ENCODE measurements at places on chromosomes 13 and 19.

- no peak for DNase-seq
These were observed 928 bp upstream of the PNPLA6 start for GRCh38 chr19:7534531-7535046.

DNA sequence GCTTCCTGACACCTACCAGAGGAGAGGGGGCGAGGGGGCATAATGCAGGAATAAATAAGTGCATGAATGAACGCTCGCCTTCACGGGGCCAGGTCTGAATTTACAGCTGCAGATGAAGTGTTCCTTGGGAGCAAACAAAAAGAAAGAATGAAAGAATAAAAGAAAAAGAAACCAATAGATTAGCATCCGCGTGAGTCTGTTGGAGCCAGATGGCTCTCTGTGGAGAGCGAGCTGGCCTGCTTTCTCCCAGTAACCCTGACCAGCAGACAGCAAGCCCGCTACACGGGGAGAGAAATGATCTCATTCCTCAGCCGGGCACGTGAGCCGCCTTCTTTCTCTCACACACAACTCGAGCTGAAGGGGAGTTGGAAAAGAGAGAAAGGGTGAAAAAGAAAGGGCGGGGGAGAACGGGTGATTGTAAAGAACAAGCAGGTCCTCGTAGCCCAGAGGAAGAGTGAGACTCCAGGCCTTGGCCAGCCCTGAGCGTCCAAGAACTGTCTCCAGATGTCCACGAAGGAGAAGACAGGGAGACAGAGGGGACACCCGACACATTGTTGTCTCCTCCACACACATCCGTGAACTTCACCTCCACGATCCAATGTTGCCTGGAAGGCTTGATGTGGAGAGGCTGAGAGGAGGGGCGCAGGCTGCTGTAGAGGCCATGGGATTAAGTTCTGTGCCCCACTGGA is 81.4 kb downstream of the RNASEH2B start:
- DNase-seq = no peak

DNA sequence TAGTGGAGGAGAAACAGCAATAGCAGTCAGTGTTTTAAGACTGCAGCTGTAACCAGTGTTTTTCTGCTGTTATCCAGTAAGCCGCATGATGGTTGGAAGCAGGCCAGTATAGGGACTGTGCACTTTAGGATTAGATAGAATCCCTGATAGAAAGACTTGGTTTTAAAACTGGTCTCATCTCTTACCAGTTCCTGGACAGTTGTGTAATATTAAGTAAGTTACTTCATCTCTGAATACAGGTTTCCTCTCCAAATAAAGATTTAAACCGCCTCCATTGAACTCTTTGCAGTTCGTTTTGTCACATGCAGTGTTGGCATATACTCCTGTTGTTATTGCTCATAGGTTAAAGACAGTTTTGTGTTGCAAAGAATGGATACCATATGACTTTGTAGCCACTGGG is 25.6 kb downstream of the URI1 start:
- DNase-seq = no peak

DNA sequence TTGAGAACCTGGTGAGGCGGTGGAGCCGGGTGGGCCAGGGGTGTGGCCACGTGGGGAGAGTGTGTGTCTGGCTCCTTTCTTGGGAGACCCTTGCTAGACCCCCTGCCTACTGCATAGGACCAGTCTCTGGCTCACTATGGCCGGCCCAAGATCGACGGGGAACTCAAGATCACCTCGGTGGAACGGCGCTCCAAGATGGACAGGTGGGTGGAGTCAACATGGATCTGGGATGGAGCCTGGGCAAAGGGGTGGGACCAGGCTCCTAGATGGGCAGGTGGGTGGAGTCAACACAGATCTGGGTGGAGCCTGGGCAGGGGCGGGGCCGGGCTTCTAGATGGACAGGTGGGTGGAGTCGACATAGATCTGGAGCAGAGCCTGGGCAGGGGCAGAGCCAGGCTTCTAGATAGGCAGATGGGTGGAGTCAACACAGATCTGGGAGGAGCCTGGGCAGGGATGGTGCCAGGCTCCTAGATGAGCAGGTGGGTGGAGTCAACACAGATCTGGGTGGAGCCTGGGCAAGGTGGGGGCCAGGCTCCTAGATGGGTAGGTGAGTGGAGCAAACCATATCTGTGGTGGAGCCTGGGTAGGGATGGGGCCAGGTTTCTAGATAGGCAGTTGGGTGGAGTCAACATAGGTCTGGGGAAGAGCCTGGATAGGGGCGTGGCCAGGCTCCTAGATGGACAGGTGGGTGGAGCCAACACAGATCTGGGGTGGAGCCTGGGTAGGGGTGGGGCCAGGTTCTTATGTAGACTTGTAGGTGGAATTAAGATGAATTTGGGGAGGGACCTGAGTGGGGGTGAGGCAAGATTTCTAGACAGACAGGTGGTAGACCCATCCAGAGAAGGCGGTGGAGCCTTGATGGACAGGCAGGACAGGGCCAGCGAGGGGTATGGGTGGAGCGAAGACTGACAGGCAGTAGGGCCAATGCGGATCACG is 56.5 kb downstream of the VAV1 start:
- no peak for DNase-seq

GRCh38 chr19:8108560-8109445 is 40.6 kb downstream of the FBN3 start:
- DNase-seq = no peak

DNA sequence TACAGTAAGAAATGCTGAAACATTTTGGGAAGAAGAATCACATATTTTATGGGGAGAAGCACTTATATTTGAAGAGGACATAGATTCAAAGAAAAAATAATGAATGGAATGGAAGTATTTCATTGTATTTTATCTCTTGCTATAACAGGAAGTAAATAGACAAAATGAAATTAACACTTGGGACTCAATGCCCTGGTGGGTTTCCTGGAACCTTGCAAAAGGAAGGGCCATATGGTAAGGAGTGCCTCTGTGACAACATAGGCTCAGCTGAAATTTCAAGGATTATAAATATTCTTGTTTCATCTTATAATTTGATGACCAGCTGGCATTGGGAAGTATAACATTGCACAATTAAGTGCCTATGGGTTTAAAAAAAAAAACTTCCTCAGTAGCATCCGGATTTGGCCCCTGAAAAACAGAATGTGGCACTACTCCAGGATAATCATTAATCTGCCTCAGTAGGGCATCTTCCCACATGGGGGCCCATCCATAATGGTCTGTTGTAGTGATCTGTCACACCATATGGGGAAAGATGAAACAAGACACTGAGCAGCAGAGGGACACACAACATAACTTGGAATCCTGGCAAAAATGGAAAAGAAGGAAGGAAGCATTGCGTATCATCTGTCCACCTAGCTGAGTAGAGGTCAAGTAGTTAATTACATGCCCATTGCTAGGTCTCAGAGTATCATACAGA is 321.6 kb downstream of the NDFIP2 start:
- DNase-seq = no peak

- no peak for DNase-seq
These were observed 145.3 kb downstream of the PDS5B start for GRCh38 chr13:32731576-32731975.

DNA sequence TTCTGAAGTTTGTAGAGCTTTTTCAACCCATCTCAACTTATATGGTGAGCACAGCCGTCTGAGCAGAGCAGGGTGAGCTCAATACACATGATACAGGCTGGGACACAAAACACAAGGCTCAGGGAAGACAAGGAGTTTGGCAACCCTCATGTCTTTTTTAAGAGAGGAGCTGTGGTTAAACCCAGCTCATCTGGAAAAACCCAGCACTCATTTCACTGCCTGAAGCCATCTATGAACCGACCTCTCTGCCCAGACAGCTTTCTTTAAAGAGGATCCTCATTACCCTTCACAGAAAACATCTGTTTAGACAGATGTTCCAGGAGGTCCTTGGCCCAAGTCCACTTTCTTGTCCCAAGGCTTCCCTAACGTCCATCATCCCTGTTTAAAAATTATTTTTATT is 170.0 kb upstream of the TSHZ3 start:
- DNase-seq = no peak

- peak; percentile 93 for DNase-seq
These were observed at the start of gene CRTC1 for GRCh38 chr19:18683109-18683957. Gene CRTC1 (plus strand): TSS chr19:18683680. CDS start chr19:18683703, 23 bp downstream.

Measured in stimulated activated CD8-positive, alpha-beta memory T cell treated with anti-CD3 and anti-CD28 coated beads, Interleukin-12 subunit alpha, Interleukin-12 subunit beta, amount 100 ng/mL, for 4 hours (primary cell).